ENCODE measurements at places on chromosomes 4 and X.

DNA sequence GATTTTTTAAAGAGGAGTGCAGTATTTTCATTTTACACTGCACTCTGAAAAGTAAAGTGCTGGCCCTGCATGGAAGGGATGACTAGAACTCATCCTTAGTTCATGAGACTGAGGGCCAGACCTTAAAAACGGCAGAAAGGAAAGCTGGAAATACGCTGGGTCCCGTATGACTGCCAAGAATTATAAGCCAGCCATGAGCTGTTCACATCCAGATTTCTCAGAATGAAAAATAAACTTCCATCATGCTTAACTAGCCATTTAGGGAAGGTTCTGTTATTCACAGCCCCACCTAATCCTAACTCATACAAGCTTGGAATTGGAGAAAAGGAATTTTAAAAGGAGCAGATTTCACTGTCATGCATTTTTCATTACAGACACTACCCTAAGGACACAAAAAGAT lies 894.4 kb downstream of the FAT4 start:
- DNase-seq = no peak

DNA sequence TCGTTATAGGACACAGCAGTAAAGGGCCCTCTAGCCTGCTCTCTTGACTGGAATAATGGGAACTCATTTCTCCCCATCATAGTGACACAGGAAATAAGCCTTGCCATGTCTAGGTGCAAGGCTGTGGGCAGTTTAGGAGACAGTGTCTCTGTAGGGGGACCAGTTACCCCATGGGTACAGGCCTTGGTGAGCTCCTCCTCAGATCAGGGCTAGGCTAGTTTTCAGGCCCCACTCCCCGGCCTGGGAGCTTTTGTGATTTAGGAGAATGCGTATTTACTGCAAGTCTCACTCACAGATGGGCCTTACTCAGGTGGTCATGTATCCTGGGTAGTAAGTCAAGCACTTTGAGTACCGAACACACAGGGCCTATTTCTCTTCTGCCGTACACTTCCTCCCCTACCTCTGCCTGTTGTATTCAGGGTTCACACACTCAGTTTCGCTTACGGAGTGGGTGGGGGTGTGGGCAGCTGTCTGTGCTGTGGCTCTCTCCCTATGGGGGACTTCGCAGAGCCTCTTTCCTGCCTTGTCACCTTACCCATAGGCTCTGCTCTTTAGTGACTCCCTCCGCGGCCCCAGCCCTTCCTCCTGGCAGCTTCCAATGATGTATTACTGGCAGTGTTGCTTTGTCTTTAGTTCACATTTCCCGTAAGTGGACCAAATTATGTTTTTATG lies 34.2 kb downstream of the FAM193A start:
- no peak for DNase-seq

GRCh38 chr4:128787509-128788311 lies 21.8 kb upstream of the JADE1 start:
- DNase-seq = no peak

DNA sequence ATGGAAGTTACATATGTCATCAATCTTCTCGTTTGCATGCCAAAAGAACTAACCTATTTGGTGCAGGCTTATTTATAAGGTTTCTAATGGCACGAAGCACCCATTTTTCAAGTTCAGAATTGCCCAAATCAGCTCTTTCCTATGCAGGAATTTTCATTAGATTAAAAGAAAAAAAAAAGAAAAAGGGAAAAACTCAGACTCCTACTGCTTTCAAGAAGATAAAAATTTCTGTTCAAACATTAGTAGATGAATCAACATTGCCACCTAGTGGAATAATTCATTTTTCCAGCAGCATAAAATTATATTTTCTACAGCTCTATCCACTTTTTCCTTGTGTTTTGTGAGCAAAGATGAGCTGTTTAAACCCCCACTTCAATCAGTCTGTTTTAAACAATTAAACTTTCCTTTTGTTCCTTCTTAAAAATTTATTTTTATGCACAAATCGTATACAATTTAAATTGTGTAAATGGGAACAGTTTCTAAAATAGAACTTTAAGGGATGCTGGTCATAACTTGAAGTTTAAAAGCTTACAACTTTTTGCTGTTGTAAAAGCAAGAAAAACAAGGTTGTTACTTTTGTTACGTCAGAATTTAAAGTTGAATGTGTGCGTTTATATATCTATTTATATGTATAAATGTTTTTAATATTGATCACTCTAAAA lies 309.9 kb downstream of the ARAP2 start:
- no peak for DNase-seq

DNA sequence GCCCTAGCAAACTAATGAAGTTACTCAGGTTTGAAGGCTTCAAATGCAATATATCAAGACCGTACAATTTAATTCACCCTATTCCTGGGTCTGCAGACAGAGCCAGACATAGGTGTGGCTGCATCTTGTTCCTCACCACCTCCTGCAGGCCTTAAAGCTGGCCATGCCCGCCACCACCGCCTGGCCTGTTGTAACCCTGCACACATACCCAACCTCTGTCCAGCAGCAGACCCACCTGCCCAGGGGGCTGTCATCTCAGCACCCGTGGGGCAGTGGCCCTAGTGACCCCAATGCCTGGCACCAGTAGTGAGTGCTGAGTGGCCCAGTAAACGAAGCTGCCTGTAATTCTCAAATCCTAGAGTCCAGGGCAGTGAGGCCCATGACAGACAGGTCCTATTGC lies 40.7 kb downstream of the ZBTB49 start:
- no peak for DNase-seq

GRCh38 chrX:13778916-13779315 lies 38.0 kb downstream of the GPM6B start:
- DNase-seq = no peak

DNA sequence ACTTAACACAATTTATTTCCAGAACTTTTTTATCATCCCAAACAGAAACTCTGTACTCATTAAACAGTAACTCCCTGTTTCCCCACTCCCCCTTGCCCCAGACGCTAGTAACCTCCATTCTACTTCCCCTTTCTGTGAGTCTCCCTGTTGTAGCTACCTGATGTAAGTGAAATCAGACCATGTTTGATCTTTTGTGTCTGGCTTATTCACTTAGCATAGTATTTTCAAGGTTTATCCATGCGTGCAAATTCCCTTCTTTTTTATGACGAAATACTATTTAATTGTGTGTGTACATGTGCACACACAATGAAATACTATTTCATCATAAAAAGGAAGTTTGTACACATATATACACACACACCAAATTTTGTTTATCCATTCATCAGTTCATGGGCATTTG lies 5.2 kb downstream of the PKD2 start:
- DNase-seq = peak; percentile 74

- DNase-seq = no peak
Observed at GRCh38 chr4:17665852-17666251, 51.4 kb downstream of the MED28 start.

DNA sequence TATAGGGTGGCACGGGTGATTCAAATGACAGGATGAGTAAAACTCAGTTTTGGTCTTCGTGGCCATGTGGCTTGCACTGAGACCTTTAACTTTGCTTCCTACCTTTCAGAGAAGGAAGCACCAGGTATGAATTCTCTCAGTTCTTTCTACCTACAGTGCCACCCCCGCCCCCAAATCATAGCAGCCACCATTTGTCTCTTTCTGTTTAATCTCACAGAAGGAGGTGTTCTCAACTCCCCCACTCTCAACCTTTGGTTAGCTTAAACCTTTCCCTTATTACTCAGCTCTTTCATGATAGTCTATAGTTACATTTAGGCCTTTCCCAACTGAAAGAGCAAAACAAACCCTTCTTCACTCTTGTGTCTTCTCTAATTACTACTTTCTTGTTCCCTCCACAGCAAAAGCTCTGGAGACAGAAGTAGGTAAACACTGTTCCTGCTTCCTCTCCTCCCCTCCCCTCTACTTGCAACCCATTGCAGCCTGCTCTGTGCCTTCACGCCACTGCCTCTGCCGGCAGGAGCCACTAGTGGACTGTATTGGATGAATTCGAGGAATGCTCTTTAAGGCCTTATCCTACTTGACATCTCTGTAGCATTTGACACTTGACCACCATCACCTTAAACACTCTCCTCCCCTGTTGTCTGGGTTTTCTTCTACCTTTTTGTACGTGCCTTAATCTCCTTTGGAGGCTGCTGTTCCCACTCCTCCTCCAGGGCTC lies 123.7 kb downstream of the AFF1 start:
- DNase-seq = no peak

DNA sequence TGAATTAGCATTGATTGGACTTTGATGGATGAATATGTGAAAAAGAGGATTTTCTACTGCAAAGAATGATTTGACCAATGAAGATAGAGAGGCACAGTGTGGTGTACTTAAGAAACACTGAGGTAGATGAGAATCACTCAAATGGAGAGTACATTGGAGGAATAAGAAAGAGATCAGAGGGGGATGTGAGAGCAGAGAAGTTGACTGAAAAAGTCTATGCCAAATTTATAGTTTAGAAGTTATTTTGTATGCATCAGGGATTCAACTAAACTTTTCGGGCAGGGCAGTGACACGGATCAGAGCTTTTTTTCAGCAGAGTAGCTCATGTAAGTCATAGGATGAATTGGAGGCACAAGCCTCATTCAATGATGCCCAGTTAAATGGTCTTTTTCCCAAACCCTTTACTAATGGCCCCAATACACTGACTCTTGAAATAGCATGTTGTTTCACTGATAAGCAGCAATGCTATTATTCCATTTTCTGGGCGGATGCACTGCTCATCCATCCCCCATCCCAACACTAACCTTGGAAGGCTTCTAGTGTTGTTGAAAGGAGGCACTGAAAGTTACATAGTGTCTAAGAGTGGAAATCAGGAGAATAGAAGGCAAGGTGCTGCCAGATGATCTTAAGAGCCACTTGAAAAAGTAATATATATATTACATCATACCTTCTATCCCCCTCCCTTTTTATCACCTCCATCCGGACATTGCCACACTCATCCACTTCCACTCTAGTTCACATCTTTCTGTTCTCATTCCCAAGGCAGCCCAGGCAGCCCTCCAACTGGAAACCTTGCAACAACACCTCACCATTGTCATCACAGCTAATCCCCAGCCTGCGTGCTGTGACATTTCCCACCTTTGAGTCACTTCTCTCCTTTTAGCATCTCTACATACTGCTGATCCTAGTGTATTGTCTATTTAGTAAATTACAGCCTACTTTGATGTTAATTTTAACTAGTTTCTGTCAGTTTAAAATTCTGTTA lies 46.1 kb downstream of the ARHGAP24 start:
- no peak for DNase-seq

DNA sequence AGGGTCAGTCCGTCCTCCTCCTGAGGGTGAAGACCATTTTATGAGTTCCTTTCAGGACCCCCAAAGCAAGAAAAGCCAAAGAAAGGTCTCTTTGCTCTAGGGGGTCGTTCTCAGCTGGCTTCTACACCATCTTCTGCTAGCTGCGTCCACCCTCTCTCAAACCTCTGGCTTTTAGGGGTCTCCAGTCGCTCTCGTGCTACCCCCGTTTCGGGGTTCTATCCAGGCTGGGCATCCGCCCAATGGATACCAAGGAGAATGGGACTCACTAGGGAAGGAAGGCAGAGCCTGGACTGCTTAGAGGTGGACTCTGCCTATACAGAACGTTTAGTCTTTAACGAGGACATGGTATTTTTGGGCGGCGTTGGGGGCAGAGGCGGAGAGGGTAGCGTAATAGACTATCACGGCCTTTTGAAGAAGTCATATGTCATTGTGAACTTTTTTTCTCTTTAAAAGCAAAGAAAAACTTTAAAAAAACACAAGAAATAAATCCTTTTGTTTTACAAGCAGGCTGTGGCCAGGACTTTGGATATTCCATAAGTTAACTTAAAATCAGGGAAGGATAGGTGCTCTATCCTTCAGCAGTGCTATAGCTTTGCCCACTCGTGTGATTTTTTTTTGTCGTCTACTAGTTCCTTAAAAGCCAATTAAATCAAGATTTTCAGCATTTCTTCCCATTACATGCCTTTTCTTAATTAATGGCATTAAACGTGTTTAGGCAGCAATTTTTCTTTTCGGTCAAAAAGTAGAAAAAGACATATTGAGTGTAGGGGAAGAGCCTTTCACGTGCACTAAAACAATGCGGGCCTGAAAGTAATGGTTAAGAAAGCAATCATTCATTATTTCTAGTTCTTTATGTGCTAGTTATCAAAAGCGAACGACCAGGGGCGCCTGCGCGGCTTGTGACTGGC lies 7.2 kb upstream of the PITX2 start:
- DNase-seq = no peak

GRCh38 chr4:183130328-183131155 lies 31.5 kb downstream of the WWC2 start:
- no peak for DNase-seq

GRCh38 chr4:8029689-8030088 lies 90.0 kb upstream of the AFAP1 start:
- DNase-seq = no peak

GRCh38 chr4:156169011-156169410 lies 215.3 kb upstream of the CTSO start:
- DNase-seq = no peak
